ENCODE measurements at places on chromosomes 7 and 10.

GRCh38 chr10:3765146-3765545 lies 19.9 kb downstream of the KLF6 start:
- DNase-seq, result peak; percentile 44

DNA sequence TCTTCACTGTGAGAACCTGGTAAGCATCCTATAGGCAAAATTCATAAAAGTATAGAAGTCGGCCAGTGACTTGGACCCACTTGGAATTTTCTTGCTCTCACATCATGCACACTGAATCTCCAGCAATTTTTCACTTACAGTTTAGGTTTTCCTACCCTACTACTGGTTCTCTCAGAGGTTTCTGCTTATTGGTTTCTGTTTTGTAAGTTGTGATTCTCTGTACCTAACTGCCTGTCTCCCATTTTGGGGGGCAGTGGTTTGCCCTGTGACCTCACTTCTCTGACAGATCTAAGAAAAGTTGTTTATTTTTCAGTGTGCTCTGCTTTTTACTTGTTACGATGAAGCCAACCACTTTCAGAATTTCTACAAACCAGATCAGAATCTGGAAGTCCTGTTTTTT lies 158.1 kb downstream of the CFTR start:
- no peak for DNase-seq

DNA sequence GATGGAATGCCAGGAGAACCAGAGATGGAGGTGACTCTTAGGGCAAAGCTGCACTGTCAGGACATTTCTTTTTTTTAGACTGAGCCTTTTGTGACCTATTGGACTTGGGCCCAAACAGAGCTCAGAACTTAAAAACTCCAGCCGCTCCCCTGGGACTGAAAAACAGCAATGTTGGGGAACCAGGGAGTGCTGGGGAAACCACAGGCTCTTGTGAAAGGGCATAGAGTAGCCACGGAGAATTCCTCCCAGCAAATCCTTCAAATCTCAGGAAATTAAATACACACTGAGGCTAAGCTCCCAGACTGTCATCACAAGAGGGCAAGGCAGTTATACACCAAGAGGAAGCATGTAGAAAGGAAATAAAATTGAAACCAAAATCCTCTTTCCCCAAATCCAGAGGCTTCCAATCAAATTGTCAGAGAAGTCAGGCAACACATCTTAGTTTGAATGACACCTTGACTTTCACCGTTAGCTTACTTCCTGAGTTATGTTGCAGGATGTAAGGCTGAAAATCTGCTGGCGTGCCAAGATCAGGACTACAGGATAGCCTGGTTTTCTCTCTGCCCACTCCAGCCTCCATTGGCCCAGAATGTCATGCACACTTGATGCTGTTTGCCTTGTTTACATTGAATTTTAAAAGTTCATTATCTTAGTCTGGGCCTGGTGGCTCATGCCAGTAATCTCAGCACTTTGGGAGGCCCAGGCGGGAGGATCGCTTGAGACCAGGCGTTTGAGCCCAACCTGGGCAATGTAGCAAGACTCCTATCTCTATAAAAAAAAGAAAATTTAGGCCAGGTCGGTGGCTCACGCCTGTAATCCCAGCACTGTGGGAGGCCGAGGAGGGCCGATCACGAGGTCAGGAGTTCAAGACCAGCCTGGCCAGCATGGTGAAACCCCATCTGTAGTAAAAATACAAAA lies 2.6 kb upstream of the RFC2 start:
- no peak for DNase-seq

GRCh38 chr7:154419344-154419743 lies 367.1 kb downstream of the DPP6 start:
- DNase-seq, result no peak

DNA sequence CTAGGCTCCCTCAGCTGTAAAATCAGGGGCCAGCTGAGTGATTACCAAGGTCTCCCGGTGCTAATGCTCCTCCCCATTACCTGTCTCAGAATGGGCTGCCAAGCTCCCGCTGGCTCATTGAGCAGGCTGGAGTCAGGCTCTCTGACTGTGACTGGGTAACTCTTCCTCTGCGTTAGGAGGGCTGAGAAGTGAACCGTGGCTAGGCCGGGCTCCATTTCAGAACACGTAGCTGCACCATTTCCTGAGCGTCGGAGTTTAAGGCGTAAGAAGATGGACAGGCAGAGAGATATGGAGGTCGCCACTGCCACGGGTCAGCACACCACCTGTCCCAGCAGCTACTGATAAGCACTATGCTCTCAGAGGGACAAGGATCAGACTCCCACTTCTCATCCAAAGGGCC lies 250.3 kb downstream of the TCERG1L start:
- DNase-seq, result no peak

GRCh38 chr7:79531116-79531515 lies 77.6 kb upstream of the MAGI2 start:
- no peak for DNase-seq

GRCh38 chr7:2729893-2730716 lies 42.1 kb downstream of the AMZ1 start:
- no peak for DNase-seq

DNA sequence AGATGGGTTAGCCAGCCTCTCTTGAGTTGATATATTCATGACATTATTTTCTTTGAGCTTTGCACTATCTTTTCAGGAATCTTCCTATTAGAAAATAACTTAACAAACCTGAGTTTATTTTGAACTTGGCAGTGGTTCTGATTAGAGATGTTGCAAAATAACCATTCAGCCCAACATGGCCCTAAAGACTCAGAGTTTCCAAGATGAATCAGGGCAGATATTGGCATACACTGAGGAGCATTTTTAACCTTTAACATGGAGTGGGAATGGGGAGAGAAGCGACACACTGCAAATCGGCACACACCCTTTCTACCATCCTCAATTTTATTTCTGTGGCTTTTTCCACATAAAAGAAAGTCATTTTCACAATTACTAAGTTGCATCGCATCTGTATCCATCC lies 190.8 kb downstream of the TRIL start:
- no peak for DNase-seq

DNA sequence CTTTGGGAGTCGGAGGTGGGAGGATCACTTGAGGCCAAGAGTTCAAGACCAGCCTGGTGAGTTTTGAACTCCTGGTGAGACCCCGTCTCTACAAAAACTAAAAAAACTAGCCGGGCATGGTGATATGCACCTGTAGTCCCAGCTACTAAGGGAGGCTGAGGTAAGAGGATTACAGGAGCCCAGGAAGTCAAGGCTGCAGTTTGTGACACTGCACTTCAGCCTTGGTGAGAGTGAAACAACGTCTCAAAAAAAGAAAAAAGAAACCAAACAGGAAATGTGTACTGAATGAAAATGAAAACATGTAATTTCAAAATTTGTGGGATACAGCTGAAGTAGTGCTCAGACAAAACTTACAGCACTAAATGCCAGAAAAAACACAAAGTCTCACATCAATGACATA lies 7.6 kb downstream of the ARHGAP12 start:
- no peak for DNase-seq

GRCh38 chr7:133022661-133023060 lies 59.2 kb downstream of the CHCHD3 start:
- no peak for DNase-seq

DNA sequence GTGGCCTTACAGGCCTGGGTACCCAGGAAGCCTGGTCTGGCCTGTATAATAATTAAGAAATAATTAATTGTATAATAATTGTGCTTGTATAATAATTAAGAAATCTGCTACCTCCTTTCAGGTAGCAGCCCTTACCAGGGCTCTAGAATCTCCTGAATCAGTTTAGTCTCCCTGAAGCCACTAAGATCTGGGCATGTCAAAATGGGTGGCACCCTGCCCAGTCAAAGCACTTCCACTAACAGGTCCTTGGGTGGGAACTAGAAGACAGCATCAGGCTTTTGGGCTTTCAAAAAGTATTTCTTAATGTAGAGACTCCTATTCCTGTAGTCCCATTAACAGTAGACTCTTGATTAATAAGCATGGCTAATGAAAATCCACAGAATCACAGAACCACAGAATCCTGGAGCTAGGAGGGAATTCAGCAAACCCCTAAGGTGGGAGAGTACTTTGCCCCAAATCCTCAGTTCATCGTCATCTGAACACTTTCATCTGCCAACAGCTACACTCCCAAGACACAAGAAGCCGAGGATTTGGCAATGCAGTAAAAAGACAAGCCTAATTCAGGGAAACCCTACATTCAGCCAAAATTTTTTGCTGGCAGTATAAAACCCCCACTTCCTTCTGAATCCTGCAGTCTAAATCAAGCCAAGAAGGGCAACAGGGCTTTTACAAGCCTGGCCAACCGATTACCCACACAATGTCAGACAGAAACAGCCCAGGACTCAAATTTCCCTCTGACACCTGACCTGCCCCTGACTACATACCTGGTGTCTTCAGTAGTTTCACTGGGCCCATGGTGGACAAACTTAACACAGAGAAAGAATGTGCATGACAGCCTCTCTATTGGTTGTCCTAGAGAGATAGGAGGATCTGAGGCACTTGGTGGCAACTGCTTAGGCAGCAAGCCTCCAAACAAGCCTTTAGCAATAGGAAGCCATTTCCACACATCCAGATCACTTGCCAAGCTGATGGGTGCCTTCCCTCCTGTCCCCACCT lies 5.9 kb upstream of the IL6 start:
- no peak for DNase-seq

- DNase-seq, result no peak
These were observed 22.7 kb upstream of the TOMM7 start for GRCh38 chr7:22845221-22845834.

GRCh38 chr10:126500866-126501265 lies 112.6 kb upstream of the ADAM12 start:
- no peak for DNase-seq

DNA sequence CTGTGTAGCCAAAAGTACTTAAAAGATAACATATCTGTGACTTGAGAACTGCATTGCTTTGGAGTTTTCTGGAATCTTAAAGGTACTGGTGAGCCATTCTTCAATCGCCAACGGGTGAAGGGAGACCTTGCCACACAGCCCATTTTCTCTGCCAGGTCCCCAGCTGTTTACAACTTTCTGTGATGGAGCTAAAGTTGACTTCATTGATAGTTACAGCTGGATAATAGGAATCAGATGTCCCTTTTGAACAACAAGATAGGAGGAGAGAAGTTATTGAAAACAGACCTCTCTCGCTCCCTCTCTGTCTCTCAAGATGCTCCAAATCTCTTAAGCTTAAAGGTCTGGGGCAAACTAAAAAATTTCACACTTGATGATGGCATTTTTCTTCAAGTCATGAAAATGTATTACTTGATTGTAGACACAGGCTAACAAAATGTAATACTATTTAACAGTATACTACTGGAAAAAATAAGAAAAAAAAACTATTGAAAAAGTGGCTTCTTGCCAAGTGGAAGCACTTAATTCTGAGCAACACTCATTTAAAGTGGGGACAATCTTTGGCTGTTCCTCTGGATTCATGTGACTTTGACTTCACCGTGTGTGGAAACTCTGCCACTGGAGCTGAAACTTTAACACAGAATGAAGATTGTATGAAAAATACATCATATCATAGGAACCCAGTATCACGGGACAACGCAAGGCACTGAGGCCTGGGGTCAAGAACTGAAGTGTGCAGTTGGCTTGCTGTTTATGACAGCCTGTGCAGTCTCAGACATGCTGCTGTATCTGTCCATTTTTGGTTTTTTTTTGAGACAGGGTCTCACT lies 78.4 kb upstream of the AFAP1L2 start:
- no peak for DNase-seq

GRCh38 chr10:11504566-11505285 lies 106.7 kb downstream of the USP6NL start:
- peak; percentile 50 for DNase-seq

GRCh38 chr10:110275128-110275729 lies 29.5 kb downstream of the SMNDC1 start:
- DNase-seq, result peak; percentile 85

DNA sequence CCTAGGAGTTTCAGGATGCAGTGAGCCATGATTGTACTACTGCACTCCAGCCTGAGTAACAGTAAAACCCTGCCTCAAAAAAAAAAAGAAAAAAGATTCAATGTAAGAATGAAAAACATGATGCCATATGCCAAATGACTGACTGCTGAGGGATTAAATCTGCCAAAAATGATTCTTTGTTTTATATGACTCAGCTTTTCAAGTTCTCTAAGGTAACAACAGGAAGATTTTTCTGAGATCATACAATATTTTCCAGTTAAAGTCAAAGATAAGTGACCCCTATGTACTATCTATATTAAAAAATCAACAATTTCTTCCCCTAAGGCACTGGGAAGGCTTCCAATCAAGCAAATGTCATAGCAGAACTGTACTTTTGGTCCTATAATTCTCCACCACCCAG lies 271.2 kb upstream of the IMMP2L start:
- DNase-seq, result no peak

GRCh38 chr10:106557951-106558733 lies 606.4 kb downstream of the SORCS1 start:
- DNase-seq, result no peak

GRCh38 chr10:59456199-59456598 lies 93.8 kb upstream of the FAM13C start:
- no peak for DNase-seq

GRCh38 chr10:85936161-85936560 lies 430.4 kb downstream of the GRID1 start:
- no peak for DNase-seq

GRCh38 chr7:35831208-35831607 lies 30.4 kb downstream of the SEPTIN7 start:
- DNase-seq, result no peak

DNA sequence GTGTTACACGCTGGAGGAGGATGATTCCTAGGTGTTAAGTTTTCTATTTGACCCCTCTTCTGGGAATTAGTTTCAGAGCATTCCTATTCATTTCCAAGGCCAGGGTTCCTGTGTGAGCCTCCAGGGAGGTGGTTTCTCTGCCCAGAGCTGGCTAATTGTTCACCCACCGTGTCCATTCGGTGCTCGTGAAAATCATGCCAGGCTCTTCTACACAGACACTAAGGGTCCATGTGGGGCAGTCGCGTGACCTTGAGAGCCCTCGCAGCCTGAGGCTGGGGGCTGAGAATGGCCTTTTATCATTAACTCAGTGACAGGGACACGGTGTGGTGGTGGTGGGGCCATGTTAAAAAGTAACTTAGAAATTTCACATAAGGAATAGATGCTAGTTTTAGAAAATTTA lies 83.7 kb downstream of the EMX2 start:
- DNase-seq, result no peak

DNA sequence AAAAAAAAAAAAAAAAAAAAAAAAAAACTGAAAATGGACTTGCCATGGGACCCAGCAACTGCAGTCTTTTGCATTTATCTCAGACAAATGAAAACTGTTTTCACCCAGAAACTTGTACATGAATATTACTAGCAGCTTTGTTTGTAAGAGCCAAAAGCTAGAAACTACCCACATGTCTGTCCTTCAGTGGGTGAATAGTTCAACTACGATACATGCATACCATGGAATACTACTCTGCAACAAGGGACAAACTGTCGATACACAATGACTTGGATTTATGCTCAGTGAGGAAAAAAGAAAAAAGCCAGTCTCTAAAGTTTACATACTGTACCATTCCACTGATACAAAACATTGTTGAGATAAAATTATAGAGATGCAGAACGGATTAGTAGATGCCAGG lies 195.6 kb downstream of the KIAA1217 start:
- no peak for DNase-seq

- no peak for DNase-seq
These were observed 808 bp downstream of the C10orf71 start for GRCh38 chr10:49299816-49300139.

GRCh38 chr10:73744664-73744975 lies 448 bp downstream of the SEC24C start:
- DNase-seq, result peak; percentile 83

Measured in erythroblast (primary cell).